ENCODE measurements at places on chromosomes 12 and 14. TPM values are rescaled to one million over a fixed set of nuclear protein-coding genes. Genes with fewer than 3 reads are reported as not detected.
A peak's percentile ranks its signal among the peaks of the same experiment; 100 is the strongest.

DNA sequence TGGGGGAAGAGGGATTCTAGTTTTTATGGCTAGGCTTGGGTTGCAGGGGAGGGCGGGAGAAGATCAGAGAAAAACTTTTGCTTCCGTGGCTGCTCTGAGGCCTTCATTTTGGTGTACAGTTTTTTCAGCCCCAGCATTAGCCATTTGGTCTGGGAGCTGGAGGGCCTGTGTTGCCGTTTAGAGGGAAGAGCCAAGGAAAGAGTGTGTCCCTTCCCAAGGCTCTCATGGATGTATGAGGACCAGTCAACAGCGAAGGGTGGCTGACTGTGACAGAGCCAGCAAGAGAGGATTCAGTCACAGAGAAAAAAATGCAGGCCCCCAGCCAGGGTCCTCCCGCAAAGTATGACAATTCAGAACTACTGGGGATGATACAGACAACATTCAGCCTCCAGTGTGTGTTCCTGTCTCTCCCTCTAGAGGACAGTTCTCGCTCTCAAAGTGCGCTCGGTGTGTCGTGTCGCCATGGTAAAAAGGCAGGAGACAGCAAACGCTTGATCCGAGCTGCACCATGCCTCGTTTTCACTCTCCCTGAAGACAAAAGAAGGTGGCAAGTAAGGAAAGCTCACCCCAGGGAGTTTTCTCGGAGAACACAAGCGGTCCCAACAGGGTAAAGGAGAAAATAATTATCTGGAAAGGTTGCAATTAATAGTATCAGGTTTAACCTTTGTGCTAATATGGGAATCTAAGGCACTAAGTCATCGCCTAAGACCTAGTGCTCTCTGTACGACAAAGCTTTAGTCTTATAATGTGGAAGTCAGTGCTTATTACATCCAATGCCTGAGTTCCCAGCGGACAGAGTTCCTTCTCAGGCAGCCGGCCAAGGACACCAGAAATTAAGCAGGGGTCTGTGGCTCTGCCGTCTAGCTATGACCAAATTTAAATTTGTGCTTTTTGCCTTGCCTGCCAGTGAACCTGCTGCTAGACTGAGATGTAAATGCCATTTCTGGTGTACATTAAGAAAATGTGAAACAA, 157.3 kb upstream of the PLXNC1 start:
- H3K27me3 ChIP-seq = no peaks in the 10 kb centered on the region
- H3K36me3 ChIP-seq = no peaks in the 10 kb centered on the region
- H3K4me1 ChIP-seq = no peaks in the 10 kb centered on the region
- H3K4me3 ChIP-seq = no peak overlapping the region

- no peaks in the 10 kb centered on the region for H3K27me3 ChIP-seq
- no peaks in the 10 kb centered on the region for H3K36me3 ChIP-seq
- no peak overlapping the region for H3K27ac ChIP-seq
- no peak overlapping the region for H3K4me3 ChIP-seq
- H3K4me1 ChIP-seq = peaks cover 9% of the 10 kb centered on the region
Measured at GRCh38 chr12:104022786-104023185, 27.2 kb downstream of the GLT8D2 start.

DNA sequence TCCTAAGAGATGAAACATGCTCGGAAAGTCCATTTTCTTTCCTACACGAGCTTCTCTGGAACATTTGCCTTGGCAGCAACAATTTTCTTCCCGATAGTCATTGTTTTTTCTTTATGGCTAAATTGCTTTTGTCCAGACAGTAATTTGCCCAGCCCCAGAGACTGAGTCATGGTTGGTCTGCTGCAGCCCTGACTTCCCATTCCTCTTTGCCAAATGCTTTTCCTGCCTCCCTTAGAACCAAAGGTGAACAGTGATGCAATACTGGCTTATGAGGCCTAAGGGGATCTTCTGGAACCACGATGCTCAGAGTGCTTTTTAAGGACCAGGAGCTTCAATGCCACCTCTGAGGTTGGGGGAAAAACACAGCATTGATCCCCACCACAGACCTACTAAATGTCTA, 1599.6 kb upstream of the TMEM132C start:
- no peaks in the 10 kb centered on the region for H3K27me3 ChIP-seq
- no peaks in the 10 kb centered on the region for H3K36me3 ChIP-seq
- H3K4me3 ChIP-seq = no peak overlapping the region
- DNase-seq = no peak
- H3K27ac ChIP-seq = no peak overlapping the region
- no peaks in the 10 kb centered on the region for H3K4me1 ChIP-seq

DNA sequence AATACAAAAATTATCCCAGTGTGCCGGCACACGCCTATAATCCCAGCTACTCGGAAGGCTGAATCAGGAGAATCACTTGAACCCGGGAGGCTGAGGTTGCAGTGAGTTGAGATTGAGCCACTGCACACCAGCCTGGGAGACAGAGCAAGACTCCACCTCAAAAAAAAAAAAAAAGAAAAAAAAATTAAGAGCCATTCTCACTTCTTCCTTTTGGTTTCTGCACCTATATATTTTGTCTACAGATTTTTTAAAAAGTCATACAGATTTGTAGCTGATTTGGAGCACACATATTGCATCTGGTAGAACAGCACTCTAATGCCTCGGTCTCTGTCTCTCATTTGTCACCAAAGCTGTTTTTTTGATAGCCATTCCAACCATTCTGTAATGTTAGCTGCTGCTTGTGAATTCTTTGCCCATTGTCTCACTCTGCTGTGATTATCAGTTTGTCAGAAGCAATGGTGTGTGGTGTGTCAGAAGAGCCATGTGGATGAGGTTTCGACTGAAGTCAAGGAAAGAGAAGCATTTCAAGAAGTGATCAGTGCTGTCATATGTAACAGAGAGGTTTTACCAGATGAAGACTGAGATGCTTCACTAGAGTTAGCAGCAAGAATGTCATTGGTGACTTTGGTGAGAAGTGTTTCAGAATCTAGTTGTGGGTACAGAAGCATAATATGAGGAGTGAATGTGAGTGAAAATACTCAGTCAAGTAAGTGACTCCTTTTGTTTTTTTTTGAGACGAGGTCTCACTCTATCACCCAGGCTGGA, 8.7 kb upstream of the KTN1 start:
- H3K27me3 ChIP-seq = no peaks in the 10 kb centered on the region
- no peaks in the 10 kb centered on the region for H3K36me3 ChIP-seq
- no peak overlapping the region for H3K4me3 ChIP-seq

GRCh38 chr14:51823706-51824105, 36.7 kb upstream of the GNG2 start:
- no peaks in the 10 kb centered on the region for H3K27me3 ChIP-seq
- no peaks in the 10 kb centered on the region for H3K4me1 ChIP-seq
- no peaks in the 10 kb centered on the region for H3K36me3 ChIP-seq

DNA sequence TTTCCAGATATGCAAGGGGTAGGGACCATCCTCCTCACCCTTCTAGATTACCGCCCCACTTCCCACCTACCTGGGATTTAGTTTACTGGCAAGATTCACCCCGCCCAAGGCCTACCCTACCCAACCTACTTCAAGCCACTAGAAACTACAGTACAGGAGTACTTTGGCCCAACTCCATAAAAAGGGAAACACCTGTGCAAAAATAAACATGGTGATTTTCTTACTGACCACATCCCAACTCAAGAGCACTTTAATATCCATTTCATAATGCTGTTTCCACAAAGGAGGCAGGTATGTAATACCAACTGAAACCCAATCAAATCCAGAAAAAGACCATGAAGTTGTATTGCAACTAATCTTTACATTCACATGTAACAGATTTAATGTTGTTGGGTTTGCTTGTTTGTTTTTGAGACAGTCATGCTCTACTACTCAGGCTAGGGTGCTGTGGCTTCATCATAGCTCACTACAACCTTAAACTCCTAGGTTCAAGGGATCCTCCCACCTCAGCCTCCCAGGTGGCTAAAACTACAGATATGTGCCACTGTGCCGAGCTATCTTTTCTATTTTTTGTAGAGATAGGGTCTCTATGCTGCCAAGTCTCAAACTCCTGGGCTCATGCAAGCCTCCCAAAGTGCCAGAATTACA, 41.7 kb upstream of the RAP1B start:
- no peak overlapping the region for H3K4me3 ChIP-seq
- H3K27me3 ChIP-seq = no peaks in the 10 kb centered on the region
- H3K27ac ChIP-seq = peak overlapping the region; percentile 33
- no peaks in the 10 kb centered on the region for H3K4me1 ChIP-seq
- DNase-seq = no peak

DNA sequence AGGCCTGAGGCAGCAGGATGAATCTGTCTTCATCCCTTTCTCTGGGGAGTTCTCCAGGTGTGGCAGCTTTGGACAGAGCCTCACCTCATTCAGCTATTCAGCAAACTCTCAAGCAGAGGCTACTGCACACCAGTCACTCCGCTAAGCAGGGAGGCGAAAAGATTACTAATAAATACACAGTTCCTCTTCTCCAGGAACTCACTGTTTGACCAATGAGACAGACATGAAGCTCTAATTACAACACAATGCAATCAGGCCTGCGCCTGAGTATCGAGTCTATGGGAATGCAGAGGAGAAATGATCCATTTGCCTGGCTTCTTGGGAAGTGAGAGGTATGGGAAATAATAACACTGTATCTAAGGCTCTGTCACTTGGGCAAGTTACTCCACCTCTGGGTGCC, 178.1 kb downstream of the CRADD start:
- no peak overlapping the region for H3K4me3 ChIP-seq
- H3K36me3 ChIP-seq = no peaks in the 10 kb centered on the region
- no peak overlapping the region for H3K27ac ChIP-seq
- no peak for DNase-seq

DNA sequence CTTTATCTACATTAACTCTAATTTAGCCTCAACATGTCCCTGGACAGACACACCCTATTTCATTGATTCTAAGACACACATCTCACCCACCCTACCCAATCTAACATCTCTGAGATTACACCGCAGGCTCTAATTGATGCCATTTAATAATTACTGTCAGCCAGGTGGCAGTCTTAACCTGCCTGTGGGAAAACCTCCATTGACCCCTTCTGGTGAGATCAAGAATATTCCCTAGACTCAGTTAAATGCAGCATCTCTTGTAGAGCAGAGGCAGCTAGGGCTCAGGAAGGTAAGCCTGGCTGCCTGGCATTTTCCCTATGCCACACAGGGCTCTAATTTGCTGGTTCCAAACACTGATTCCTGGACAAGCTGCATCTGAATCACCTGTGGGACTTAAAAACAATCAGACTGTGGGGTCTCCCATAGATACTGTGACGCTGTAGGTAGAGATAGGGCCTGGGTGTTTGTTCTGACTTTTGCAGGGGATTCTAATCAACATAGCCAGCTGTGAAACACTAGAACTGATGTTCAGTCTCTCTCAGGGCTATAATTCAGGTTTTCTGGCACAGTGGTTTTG, 14.3 kb downstream of the MCRS1 start:
- H3K36me3 ChIP-seq = peaks cover 4% of the 10 kb centered on the region
- no peak overlapping the region for H3K4me3 ChIP-seq
- H3K27me3 ChIP-seq = no peaks in the 10 kb centered on the region
- no peak for DNase-seq

GRCh38 chr14:60656686-60657455, 7.6 kb upstream of the SIX1 start:
- H3K36me3 ChIP-seq = no peaks in the 10 kb centered on the region
- peak; percentile 84 for DNase-seq
- peaks cover 13% of the 10 kb centered on the region for H3K4me1 ChIP-seq

DNA sequence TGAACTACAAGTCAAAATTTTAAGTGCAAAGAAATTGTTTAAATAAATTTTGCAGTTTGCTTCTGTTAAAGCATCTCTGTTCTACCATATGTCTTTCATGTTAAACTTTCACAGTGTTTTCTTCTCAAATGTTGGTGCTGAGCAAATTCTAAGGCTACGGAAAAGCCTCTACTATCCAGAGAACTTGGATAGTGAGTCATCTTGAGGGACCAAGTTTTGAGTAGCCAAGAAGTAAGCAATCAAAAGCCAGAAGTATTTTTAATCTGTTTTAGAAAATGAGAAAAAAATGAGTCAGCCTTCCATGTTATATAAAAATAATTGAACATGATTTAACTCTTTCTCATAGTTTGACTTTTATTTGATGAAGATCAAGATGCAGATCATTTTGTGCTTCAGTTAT, 3.3 kb downstream of the BRMS1L start:
- DNase-seq = no peak
- H3K27ac ChIP-seq = no peak overlapping the region
- H3K36me3 ChIP-seq = no peaks in the 10 kb centered on the region
- no peaks in the 10 kb centered on the region for H3K27me3 ChIP-seq
- no peak overlapping the region for H3K4me3 ChIP-seq
- no peaks in the 10 kb centered on the region for H3K4me1 ChIP-seq

Gene RBP5
- 1.9 TPM for total RNA-seq

Gene FBRSL1
- total RNA-seq = 56.9 TPM

Gene CAPS2
- 10.9 TPM for total RNA-seq

Gene CLEC14A
- total RNA-seq = 97.7 TPM

Gene CRACR2A
- total RNA-seq = 10.2 TPM

Gene DLK1
- 9.9 TPM for total RNA-seq

Gene RILPL1
- total RNA-seq = 14.6 TPM

Gene LRP1-AS
- not detected for total RNA-seq

Gene FICD
- 17.1 TPM for total RNA-seq

Measured in lung (tissue), 17 donors.